Stomach (tissue), 19 donors: ENCODE measurements at places on chromosomes 1 and 21. TPM values are rescaled to one million over a fixed set of nuclear protein-coding genes. Genes with fewer than 3 reads are reported as not detected.
A peak's percentile ranks its signal among the peaks of the same experiment; 100 is the strongest.

GRCh38 chr21:40765811-40766210 lies 81.1 kb downstream of the DSCAM start:
- DNase-seq: no peak

DNA sequence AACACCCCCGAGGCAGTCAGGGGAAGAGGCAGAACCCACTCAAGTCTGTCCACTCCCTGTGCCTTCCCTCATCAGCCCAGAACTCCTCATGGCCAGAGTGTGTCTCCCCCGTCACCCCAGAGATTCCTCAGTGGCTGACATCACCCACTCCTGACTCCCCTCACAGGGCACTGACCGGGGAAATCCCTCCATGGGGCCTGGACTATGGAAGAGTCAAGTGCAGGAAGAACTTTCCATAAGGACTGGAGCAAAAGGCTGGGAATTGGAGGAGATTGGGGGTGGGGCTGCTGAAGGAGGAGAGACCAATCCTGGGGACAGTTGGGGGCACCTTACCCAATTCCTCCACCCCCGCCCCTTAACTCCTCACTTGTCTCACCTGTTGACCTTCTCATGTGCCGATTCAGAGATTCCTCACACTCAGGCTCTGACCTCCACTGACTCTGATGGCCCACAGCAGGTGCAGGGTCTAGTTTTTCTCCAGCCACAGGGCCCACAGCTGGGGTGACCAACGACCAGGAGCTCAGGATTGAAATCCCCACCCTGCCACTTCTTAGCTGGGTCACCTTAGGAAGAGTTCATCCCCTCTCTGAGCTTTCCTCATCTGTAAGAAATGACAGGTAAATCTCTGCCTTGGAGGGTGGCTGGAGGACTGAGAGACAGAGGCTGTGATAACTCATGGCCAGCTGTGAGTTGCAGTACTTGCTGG lies 481 bp upstream of the EXTL1 start:
- no peak for DNase-seq

GRCh38 chr1:96880626-96881025 lies 159.0 kb downstream of the PTBP2 start:
- DNase-seq: no peak

- no peak for DNase-seq
Observed at GRCh38 chr1:91693557-91693956, 192.4 kb downstream of the TGFBR3 start.

DNA sequence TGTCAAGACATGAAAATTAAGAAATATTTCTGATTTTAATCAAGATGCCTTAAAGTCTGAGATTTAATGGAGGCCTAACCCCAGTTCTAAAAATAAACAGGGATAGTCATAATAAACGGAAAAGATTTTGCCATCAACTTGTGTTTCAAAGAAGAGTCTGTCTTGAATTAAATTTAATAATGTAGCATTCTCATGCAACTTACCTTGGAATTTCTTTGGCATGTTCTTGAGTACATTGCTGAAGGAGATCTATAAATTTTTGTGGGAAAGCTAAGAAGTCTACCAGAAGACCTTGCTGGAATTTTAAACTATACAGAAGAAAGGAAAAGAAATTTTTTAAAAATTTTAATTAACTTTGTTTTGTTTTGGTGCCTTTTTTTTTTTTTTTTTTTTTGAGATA lies 10.6 kb downstream of the SASS6 start:
- no peak for DNase-seq

- peak; percentile 89 for DNase-seq
Observed at GRCh38 chr21:33360881-33361602, 36.3 kb downstream of the IFNAR1 start.

- DNase-seq: no peak
Observed at GRCh38 chr1:229674042-229674441, 48.0 kb downstream of the URB2 start.

DNA sequence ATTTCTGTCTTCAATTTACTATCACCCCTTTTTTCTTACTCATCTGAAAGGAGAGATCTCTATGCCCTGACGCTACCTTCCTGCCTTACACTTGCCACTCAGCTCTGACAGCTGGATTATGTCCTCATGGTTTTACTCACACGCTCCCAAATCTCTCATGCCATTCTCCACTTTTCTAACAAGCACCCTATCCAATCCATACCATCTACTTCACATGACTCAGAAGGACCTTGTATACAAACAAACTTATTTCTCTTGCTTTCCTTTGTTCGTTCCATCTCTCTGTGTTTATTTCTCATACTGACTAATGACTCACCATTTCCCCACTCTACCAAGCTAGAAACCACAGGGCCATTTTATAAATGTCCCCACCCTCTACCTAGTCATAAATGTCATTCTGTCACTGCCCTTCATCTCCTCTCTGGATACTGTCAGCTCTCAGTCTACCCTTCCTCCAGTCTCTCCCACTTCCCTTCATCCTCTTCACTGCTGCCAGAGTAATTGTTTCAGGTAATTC lies 87.3 kb downstream of the USP24 start:
- no peak for DNase-seq

DNA sequence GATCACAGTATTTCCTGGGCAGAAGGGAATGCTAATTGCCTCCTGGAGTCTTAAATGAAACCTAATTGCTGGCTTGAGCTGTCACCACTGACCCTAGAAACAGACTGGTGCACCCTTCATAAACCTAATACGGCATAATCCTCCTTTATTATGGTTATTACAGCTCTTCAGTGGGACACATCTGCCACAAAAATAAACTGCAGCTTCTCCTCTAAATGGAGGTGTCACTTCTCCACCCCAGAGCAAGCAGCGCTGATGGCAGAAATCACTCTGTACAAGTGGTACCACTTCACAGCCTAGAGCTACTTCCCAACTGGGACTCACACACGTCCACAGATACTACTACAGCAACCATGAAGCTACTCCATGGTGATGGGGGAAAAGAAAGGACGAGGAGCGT lies 11.1 kb downstream of the PTPN14 start:
- no peak for DNase-seq

GRCh38 chr1:100502052-100502792 lies 35.7 kb upstream of the GPR88 start:
- DNase-seq: no peak

- DNase-seq: no peak
Observed at GRCh38 chr1:157958263-157958662, 35.2 kb upstream of the KIRREL1 start.

DNA sequence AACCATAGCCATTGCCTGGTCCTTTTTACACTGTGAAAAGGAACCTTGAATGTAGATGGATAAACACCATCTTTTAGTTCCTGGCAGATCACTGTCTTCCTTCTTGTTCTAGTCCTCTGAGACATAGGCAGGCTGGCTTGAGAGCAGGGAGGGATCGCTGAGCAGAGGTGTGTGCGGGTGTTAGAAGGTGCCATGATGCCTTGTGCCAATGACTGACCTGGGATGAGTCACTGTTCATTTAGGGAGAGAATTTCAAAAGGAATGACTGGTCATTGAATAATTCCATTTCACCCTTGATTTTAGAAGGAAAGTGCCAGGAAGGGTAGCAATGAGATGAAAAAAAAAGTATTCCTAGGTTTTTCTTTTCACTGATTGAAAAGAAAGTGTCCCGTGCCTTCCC lies 383.9 kb downstream of the KIF26B start:
- no peak for DNase-seq

- DNase-seq: no peak
Observed at GRCh38 chr1:58796416-58796815, 12.6 kb upstream of the JUN start.

DNA sequence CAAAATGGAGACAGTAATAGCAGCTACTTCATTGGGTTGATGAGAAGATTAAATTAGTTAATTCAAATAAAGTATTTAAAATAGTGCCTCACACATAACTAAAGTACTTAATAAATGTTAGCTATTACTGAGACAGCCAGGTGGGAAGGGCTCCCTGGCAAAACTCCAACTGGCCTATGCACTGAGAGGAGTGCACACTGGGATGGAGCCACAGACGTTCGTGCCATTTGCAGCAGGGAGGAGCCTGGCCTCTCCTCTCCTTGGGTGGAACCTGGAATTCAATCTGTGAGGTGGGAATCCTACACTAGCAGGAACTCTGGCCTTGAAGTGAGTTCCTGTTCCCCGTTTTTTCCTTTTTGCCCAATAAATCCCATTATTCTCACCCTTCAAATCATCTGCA lies 28.1 kb downstream of the SLC5A9 start:
- peak; percentile 66 for DNase-seq

- DNase-seq: no peak
Observed at GRCh38 chr1:84857906-84858305, 35.1 kb downstream of the LPAR3 start.

DNA sequence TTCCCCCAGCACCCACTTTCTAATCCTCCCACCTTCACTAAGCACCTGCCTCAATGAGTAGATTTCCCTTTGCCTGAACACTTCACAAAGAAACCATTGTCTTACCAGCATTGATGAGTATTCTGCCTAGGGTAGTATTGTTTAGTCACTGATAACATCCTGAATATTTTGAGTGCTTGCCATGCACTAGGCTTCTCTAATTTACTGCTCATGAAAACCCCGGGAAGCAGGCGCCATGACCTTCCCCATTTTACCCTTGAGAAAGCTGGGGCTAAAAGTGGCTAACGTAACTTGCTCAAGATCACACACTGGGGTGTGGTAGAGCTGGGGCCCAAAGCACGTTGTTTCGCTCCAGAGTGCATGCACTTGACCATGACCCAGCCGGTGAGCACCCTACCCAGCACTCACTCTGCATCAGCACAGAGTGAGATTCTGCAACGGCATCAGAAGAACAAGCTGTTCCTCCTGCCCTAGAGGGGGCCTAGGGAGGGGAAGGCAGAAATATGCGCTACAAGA lies 10.6 kb upstream of the F3 start:
- DNase-seq: no peak

DNA sequence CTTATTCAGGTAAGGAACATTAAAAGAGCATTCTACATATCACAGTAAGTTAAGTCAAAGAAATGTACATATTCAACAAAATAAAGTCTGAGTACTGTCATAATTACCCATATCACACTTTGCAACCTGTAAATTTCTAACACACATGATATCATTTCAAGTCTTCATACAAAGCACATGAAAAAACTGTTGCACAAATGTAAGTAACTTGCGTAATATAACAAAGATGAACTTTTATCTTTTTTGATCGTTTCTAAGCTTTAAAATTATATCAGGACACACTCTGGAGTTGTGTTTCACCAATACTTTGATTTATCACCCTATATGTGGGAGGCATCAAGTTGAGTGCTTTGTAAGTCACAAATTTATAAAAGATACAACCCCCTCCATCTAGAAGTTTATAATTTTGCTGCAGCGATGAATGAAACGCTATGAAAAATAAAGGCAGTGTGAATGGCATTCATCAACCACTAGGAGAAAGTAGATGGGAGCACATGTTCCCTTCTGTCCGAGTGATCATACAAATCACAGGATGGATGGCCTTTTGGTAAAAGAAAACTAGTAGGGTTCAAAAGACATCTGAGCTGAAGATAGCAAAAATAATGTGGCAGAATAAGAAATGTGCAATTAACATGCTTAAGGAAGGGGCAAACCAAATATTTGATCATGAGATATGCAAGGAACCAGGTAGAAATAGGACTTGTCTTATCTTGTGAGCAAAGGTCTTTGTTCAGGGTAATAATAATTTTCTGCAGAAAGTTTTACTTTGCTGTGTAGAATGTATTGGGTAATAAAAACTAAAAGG lies 27.5 kb downstream of the NRIP1 start:
- DNase-seq: no peak

GRCh38 chr1:154848983-154849382 lies 21.1 kb downstream of the KCNN3 start:
- no peak for DNase-seq

DNA sequence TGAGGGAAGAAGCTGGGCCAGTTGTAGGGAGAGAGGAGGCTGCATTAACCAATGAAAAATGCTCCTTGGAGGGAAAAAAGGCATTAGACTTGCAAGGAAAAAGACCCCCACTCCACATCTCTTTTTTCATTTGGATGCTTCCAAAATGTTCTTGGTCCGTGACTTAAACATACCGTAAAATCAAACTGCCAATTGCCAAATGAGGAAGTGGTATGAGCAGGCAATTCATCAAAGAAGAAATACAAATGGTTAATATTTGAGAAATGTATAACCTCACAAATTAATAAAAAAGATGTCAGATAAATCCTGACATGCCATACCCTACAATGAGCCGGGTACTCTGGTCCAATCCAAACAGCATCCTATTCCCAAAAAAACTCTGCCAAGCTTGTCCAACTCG lies 30.6 kb downstream of the KANK4 start:
- no peak for DNase-seq

GRCh38 chr1:193141804-193142203 lies 20.0 kb downstream of the CDC73 start:
- no peak for DNase-seq

GRCh38 chr1:244106176-244106575 lies 55.1 kb downstream of the ZBTB18 start:
- DNase-seq: no peak

LYPD8 gene
- total RNA-seq: not detected

PLCH2 gene
- total RNA-seq: 1.3 TPM

RIPK4 gene
- total RNA-seq: 11.2 TPM

MASP2 gene
- not detected for total RNA-seq

LRRC71 gene
- not detected for total RNA-seq

GOLT1A gene
- 1.8 TPM for total RNA-seq

E2F2 gene
- total RNA-seq: 27.8 TPM

S100A6 gene
- total RNA-seq: 587 TPM

DIO1 gene
- total RNA-seq: not detected

CD1B gene
- total RNA-seq: not detected

RHBG gene
- not detected for total RNA-seq

TCHH gene
- total RNA-seq: not detected

PDPN gene
- total RNA-seq: 37.4 TPM

SPATA1 gene
- 1.8 TPM for total RNA-seq
